ENCODE measurements at places on chromosomes 11 and 22.

DNA sequence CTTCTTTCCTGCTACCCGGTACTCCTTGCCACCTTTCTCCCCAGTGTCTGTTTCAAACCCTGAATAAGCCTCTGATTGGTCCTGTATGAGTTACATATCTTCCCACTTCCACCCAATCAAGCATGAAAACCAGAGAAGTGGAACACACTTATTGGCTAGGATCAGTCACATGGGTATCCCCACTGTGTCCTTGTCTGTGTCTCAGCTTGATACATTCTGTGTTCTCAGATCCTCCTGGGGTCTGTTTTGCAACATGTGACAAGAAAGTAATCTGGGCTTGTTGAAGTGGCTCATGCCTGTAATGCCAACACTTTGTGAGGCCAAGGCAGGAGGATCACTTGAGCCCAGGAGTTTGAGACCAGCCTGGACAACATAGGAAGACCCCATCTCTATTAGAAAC lies 23.9 kb downstream of the MCHR1 start:
- no peak for DNase-seq

GRCh38 chr11:35087648-35088047 lies 51.3 kb upstream of the CD44 start:
- no peak for DNase-seq

DNA sequence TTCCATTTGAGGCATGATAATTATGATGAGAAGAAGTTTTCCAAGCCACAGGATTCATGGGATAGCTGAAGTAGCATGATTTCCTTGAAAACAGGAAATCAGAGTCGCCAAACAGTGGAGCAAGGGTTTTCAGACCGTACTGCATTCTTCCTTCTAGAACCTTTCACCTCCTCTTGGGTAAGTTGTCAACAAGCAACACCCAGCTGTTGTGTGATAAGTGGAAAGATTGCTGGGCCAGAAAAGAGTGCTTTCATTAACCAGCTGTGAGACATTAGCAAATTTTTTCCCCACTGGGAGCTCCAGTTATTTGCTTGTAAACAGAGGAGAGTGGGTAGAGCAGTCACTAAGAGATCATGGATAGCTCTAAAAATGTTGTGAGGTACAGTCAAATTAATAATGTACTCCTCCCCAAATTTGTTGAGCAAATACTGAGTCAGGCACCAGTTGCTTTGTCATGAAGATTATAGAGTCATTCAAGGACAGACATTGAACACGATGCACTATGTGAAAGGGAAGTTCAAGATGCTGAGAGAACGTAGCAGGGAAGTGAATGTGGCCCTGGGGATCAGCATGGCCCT lies 11.7 kb upstream of the MPEG1 start:
- no peak for DNase-seq

GRCh38 chr11:70381350-70381749 lies 17.0 kb upstream of the CTTN start:
- no peak for DNase-seq

DNA sequence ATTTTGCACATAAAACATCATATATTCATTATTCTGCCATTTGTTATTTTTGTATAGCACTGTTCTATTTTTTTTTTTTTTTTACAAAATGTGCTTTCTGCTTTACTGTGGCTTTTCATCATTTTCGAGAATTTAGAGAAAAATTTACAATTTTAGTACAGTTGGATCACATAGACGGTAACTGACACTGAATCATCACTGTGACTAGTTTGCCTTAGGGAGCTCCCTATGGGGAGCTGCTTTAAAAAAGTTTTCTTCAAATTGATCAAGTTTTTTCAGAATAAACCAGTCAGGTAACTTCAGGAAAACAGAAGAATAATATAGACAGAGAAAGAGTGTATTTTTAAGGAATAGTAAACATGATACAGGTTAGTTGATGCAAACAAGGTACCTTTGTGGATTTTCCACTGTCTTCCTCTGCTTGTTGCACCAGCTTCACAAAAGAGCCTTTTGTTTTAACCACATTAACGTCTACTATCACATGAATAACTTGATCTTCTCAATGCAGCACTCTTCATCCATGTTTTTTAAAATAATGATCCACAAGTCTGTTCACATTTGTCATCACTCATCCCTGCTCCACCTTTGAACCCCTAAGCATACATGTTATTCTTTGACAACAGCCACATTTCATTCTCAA lies 327.0 kb downstream of the DYNC2H1 start:
- no peak for DNase-seq

DNA sequence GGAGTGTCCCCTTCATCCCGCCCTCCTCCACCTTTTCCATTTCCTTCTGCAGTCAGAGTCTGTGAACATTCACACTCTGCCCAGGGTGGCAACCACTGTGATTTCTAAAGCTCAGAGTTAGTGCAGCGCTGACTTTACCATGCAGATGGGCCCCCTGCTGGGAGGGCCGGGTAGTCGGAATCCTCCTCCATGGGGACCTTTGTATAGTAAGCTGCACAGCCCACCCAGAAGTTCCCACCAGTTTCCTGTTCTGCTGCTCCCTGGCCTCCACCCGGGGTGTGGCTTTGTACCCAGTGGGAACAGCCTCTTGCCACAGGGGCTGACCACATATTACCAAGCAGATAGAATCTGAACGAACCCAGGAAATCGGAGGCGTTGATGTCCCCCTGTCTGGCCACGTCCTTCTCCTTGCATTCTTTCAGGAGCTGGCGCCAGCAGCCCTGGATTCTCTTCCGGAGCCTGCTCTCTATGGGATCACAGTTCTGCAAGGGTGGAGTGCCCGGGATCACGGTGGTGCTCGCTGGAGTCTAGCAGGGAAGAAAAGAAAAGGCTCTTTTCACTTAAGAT lies 125.3 kb downstream of the MPPED1 start:
- DNase-seq: no peak

DNA sequence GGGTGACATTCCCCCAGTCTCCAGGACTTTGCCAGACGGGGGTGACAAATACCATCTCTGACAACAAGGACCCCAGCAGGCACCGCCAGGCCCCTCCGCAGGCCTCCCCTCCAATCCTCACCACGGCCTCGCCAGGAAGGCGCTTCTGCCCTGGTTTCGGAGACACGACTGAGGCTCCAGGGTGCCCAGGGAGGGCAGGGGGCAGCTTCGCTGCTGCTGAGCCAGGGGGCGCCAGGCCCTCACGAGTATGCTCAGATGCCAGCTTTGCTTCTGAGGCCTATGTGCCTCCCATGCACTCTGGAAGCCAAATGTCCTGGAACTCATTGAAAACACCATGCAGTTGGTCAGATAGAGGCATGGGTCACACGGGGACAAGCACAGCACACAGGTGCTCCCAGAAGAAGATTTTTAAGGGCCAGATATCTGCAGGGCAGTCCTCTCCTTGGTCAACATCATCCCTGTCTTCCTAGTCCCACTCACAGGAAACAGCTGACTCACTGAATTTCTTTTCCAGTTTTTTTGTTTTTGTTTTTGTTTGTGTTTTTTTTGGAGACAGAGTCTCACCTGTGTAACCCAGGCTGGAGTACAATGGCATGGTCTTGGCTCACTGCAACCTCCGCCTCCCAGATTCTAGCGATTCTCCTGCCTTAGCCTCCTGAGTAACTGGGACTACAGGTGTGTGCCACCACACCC lies 19.9 kb downstream of the BID start:
- DNase-seq: no peak

DNA sequence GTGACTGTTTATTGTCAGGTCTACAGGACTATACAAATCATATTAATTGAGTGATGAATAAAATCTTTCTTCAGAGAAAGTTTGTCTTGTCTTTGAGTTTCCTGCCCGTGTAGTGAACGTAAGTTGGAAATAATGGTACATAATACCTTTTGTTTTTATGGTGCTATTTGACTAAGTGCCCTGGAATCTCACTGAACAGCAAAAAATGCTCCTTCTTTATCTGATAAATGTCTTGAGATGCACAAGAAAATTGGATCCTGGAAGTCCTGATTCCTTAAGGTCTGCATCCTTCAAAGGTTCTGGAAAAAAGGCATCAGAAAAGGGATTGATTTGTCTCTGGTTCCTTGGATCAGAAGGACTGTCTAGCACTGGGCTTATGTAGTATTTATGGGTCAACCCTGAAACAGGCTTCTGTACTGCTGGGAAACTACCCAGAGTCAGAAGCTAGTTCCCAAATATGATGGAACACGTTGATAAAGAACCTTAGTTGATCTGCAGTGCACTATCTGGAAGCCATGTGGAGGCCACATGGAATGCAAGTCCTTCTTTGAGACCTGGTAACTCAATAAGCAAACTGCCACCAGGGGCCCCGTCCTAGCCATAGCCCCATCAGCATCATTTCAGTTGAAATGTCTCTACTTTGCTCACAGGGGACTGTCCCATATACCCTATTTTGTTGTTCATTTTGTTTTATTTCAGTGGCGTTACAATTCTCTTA lies 100.6 kb upstream of the CD44 start:
- no peak for DNase-seq

DNA sequence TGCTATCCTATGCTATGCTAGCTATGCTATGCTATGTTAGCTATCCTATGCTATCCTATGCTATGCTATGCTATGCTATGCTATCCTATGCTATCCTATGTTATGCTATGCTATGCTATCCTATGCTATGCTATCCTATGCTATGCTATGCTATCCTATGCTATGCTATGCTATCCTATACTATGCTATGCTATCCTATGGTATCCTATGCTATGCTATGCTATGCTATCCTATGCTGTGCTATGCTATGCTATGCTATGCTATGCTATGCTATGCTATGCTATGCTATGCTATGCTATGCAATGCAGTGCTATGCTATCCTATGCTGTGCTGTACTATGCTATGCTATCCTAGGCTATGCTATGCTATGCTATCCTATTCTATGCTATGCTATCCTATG lies 8.6 kb upstream of the MS4A1 start:
- no peak for DNase-seq

- DNase-seq: no peak
These were observed 2.3 kb downstream of the MYEOV start for GRCh38 chr11:69295995-69296889.

DNA sequence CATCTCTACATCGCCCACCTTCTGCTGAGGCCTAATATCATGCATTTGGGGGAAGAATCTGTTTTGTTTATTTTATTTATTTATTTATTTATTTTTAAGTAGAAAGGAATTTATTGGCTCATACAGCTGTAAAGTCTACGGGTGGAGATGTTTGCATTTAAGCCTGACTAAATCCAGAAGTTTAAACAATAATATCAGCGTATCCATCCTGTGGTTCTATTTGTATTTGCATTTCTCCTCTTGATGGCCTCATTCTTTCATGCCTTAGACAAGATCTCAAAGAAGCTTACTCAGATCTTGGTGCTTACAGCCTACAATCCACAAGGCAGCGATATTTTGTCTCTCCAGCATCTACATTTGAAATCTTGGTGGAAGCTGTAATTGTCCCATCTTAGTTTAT lies 67.1 kb upstream of the CARD18 start:
- no peak for DNase-seq

GRCh38 chr22:49011769-49012648 lies 815.7 kb downstream of the BRD1 start:
- peak; percentile 37 for DNase-seq

- DNase-seq: no peak
These were observed 79.1 kb downstream of the MORC2 start for GRCh38 chr22:30889268-30889995.

DNA sequence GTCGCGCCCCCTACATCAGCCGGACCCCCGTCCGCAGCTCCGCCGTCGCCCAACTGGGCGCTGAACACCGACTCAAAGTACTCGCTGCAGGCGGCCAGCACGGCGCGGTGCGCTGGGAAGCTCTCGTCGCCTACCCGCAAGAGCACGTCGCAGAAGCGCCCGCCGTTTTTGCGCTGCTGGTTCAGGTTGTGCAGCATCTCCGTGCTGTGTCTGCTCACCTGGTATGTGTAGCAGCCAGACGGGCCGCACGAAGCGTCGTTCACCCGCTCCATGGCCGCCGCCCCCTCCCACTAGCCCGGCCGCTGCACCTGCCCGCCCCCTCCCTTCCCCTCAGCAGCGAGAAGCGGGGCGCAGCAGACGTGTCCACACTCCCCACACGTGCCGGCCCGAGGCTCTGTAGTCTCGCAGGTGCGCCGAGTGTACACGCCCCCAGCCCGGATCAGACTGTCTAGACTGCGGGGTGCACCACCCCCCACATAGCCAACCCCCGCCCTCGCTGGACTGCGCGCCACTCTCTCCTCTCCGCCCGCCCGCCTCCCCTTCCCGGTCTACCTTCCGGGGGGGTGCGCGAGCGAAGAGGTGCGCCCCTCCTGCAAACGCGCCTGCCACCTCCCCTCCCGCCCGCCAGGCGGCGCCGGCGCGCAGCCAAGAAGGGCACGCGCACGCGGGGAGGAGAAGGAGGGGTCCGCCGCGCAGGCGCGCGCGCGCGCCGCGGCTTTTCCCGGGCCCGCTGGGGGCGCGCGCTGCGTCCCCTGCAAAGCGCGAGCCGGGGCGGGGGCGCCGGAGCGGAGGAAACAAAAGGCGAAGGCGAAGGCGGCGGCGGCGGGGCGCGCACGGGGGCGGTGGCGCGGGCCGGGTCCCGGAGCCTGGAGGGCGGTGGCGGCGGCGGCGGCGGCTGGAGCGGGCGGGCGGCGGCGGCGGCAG lies 553 bp downstream of the PATZ1 start:
- DNase-seq: peak; percentile 95

DNA sequence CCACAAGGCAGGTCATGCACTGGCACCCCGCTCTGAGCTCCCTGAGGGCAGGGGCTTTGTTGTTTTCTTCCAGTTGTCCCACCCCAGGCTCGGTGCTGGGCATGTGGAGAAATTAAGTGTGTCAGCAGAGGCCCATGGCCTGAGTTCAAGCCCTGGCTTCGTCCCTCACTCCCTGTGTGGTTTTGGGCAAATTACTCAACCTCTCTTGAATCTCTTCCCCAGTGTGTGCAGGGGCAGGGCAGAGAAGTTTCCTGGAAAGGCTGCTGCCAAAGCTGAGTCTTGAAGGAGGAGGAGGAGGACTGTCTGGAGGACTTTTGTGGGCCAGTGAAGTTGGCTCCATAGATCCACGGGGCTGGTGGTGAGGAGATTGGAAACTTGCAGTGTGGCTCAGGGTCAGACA lies 138.1 kb upstream of the E2F8 start:
- DNase-seq: no peak

DNA sequence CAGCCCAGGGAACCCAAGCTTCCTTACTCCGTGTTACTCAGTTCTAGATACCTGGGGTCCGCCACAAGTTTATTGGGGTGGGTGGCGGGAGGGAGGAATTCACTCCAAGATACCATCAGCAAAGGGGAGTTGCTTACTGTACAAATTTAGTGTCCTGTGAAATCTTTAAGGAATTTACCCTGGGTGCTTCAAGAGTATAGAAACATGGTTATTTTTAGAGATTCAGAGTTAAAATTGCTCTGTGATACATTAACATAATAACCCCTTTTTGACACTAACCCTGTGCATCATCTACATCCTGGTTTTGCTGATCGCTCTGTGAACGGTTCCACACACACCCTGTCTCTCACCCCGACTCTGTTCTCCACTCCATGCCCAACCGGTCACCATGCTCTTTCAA lies 18.9 kb upstream of the LYVE1 start:
- DNase-seq: no peak

DNA sequence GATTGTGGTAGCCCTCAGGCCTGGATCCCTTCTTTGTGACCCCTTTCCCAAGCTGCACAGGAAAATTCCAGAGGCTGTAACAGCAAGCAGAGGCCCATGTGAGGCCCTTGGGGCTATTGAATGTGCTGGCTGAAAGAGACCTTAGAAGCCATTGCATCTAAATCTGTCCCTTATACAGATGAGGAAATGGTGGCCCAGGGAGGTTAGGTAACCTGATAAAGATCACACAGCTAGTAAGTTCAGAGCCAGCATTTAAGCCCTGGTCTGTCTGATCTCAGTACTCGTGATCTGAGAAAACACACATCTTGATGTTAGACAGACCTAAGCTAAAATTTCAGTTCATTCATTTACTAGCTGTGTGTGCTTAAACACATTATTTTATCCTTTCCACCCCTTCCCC lies 115.9 kb upstream of the TBCEL start:
- DNase-seq: no peak

- DNase-seq: no peak
These were observed 31.5 kb downstream of the TSG101 start for GRCh38 chr11:18495271-18495670.
